ENCODE measurements at places on chromosomes 2 and 18.

DNA sequence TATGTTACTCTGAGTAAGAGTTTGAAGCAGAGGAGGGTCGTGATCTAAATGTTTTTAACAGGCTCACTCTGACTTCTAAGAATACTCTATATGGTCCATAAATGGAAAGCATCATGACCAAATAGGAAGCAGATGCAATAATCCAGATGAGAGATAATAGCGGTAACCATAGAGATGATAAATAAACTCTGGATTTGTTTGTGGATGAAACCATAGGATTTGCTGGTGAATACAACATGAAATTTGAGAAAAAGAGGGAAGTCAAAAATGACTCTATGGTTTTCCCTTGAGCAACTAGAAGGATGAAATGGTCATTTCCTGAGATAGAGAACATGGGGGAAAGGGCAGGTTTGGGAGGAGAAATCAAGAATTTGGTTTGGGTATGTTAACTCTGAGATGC is 3.9 kb downstream of the HEATR5B start:
- no peak for DNase-seq

DNA sequence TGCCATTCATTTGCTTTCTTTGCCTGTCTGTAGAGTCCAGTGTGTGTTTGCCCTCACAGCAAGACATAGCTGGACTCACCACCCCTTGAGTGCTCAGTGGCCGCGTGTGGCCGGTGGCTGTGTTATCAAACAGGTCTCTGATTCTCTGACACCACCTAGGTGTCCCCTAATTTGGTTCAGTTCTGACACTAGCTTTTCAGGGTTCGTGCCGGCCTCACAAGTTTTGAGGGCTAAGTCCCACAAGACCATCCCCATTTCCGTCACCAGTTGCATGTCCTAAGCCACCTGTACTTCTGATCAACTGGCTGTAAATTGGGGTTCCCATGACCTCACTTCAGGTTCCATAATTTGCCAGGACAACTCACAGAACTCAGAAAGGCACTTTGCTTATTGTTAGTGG is 23.5 kb downstream of the NCK2 start:
- no peak for DNase-seq

DNA sequence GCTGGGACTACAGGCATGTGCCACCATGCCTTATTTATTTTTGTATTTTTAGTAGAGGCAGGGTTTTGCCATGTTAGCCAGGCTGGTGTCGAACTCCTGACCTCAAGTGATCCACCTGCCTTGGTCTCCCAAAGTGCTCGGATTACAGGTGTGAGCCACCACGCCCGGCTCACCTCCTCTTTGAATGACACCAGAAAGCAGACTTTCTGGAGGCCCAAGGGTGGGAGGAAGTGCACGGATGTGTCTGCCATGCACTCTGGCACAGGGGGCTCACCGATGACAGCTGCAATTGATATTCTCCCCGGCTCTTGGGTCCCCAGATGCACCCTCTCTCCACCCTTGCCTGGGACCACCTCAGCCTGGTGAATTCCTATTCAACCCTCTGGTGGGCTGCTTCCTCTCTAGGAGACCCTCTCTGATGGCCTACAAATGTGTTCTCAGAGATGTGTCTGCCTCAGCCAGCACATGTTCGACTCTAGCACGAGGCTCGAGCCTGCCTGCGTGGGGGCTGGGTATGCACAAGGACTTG is 87.3 kb downstream of the SEPTIN10 start:
- DNase-seq, result no peak

GRCh38 chr2:142515493-142515892 is 362.0 kb upstream of the KYNU start:
- no peak for DNase-seq

DNA sequence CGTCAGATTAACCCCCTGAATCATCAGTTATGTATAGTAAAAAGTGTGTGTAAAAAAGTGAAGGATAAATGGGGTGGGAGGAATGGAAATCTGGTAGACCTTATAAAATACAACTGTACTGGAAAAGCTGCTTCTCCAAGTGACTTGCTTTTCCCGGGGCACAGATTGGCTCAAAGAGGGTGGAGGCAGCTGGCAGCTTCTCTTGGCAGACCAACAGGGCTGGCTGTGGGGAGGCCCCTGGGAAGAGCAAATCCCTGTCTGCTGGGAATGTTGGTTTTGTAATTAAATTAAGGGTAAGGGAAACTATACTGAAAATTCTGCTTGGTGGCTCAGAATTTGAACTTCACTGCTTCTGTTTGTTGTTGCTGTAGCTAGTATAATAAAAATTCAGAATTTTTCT is 154.2 kb upstream of the DLX2 start:
- no peak for DNase-seq

DNA sequence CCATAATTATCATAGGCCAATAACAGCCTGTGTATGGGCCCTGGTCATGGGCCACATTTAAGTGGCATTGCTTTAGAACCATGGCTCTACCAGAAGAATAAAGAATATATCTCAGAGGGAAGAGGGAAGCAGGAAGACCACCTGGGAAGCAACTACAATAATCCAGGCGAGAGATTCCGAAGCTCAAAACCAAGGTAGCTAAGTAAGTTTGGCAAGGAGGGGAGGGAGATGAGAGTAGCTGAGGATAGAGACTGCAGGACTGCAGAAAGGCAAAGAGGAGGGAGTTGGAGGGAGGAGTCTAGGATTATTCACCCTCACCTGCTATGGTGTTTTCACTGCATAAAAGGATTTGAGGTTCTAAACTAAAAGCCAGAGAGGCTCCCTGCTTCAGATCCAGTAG is 293.5 kb downstream of the SETBP1 start:
- DNase-seq, result no peak

DNA sequence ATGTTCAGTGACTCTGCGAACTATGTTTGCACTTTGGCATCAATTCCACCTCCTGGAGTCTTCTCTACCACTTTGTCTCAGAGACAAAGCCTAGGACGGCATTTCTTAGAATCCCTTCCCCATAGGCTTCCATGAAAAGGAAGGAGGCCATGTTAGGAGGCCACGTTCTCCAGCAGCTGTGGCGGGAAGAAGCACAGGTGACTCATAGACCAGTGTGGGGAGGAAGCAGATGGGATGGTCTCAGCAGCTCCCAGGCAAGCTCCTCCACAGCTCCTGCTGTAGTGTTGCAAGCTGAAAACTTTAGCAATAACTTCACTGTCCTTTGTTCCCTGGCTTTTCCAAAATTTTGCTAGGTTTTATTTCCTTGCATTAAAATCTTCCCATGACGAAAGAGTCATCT is 781.3 kb upstream of the ID2 start:
- peak; percentile 17 for DNase-seq

DNA sequence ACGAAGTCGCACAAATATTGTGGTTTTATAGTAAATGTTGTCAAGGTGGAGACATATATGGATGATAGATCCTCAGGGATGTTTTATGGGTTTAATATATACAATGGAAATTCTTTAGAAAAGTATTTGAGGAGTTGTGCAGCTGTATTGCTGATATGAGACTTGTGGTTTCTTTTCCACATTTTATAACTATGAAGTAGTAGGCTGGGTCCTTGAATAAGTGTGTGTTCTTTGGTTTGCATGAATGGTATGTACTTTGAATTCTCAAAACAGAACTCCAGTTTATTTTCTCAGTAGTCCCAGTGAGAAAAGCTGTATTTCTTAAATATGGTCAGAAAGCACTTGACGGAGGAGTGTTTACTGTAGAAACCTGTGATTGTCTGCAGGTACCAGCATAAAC is 42.4 kb downstream of the PLCL1 start:
- peak; percentile 83 for DNase-seq

DNA sequence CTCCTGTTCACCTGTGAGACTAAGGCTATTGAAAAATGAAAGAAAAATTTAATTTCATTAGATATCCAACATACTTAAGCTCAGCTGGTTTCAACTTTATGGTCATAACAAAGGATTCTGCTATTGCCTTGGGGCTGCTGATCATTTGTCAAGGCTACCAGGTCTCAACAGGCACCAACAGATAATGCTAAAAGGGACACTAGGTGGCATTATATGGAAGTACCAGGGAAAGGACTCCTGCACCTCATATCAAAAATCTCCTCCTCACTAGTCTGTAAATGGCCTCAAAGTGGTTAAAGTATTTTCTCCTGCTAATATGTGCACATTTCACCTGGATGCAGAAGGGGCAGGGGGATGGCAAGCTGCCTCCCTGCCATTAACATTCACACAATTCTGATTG is 167.9 kb upstream of the REG3A start:
- DNase-seq, result no peak

DNA sequence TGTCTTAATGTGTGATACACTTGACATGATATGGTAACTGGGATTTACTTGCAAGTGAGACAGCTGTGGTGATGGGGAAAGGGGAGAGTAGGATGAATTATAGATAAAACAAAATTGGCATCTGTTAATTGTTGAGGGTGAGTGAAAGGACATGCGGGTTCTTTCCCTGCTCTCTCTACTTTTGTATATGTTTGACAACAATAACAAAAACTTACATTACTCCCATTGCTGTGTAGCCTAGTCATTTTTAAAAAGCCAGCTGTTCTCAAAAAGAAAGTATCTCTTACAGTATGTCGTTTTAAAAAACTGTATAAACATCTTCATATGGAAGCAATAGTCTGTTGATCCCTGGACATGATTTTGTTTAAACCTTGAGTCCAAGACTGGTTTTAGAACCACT is 117.6 kb downstream of the MYO1B start:
- no peak for DNase-seq

GRCh38 chr2:158217593-158217992 is 115.9 kb downstream of the UPP2 start:
- no peak for DNase-seq

DNA sequence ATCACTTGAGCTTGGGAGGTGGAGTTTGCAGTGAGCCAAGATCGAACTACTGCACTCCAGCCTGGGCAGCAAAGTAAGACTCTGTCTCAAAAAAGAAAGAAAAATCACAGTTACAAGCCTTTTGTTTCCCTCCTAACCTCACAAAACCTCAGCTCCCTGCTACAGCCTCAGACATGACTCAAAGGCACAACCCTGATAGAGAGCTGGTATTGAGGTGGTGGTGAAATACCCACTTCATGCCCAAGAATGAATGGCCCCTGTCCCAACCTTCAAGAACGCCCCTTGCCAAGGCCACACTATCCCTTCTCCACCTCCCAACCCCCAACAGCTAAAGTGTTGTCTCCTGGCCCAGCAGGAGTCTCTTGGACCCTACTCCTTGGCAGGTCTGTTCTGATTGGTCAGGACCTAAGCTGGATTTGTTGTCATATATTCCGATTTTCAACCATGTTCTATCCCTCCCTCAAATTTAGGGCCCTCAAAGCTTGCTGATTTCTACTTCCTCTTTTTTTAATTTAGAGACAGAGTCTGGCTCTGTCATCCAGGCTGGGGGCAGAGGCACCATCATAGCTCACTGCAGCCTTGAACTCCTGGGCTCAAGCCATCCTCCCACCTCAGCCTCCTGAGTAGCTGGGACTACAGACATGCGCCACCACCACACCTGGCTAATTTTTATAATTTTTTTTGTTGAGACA is 61.9 kb upstream of the BZW1 start:
- peak; percentile 67 for DNase-seq

- no peak for DNase-seq
Measured at GRCh38 chr2:212523756-212524155, 14.8 kb downstream of the ERBB4 start.

DNA sequence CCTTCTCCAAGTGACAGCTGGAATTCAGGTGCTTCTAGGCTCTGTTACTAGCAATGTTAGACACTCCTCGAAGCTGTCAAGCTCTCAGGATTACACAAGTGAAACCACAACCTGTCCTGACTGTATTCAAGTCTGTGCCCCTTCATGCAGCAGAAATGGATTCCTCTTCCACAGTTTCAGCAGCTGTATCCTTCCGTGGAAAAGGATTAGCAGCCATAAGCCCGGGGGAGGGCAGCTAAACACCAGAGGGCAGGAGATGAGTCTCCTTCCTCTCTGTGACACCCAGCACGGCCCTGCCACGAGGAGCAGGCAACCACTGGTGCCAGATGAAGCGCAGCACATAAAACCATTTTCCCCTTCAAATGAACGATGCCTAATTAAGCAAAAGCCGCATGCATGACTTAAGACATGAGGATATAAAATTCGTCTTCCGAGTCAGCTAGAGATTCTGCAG is 1.2 kb downstream of the ST3GAL5 start:
- DNase-seq, result peak; percentile 68

DNA sequence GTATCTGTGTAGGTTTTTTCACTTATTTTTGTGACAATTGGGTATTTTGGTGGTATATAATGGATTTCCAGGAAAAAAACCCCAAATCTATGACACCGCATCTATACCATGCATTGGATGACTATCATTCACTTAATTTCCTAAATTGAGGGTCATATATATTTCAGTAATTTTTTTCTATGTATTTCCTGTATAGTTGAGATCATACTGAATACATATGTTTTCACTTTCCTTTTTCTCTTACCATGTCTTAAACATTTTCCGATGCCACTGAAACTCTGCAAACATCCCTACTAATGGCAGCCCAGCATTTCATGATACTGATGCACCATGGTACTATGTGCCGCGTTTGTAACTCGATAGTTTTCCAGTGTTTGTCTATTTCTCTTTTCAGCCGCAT is 40.4 kb downstream of the CDKL4 start:
- DNase-seq, result no peak

GRCh38 chr2:37984589-37984988 is 59.5 kb downstream of the RMDN2 start:
- peak; percentile 46 for DNase-seq

DNA sequence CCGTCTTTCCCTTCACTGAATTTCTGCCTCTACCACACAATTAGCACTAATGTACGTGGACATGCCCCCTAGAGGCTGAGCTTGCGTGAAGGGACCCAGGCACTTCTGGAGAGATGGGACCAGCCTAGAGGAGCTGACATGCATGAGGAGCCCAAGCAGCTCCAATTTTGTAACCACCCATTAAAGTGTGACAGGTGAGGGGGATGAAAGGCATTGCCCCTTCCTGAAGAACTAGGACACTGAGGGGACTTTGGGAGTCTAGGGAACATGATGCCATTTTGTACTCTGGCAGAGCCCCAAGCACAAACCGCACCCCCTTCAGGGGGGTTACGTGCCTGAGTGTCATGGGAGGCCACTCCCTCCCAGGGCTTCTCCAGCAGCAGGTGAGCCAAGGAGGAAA is 63.6 kb downstream of the HNRNPLL start:
- DNase-seq, result no peak

DNA sequence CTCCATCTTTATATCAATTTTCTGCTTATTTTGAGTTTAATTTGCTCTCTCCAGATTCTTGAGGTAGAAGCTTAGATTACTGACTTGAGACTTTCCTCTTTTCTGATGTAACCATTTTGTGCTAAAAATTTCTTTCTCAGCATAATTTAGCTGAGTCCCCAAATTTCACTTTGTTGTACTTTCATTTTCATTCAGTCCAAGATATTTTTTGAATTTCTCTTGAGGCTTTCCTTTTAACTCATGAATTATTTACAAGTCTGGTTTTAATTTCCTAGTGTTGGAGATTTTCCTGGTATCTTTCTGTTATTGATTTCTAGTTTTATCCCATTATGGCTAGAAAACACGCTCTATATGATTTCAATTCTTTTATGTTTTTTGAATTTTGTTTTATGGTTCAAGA is 144.7 kb upstream of the PGAP1 start:
- DNase-seq, result no peak

DNA sequence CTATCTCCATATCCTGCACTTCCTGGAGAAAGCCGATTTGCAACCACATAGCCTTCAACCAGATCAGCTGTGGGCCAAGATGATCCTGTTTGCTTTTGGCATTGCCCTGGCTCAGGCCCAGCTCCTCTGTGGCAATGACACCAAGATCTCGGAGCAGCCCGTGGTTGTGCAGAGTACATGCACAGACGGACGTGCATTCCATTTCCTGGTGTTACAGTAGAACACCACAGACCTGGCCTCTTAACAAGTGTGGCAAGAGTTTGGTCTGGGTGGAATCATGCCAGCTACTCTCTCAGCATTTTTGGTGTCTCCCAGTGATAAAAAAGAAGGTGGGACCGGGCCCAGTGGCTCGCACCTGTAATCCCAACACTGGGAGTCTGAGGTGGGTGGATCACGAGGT is 20.0 kb downstream of the MALT1 start:
- peak; percentile 38 for DNase-seq
